ENCODE measurements at places on chromosomes 11 and 22.

GRCh38 chr11:104691129-104691528, 207.1 kb downstream of the CASP12 start:
- no peak for DNase-seq

DNA sequence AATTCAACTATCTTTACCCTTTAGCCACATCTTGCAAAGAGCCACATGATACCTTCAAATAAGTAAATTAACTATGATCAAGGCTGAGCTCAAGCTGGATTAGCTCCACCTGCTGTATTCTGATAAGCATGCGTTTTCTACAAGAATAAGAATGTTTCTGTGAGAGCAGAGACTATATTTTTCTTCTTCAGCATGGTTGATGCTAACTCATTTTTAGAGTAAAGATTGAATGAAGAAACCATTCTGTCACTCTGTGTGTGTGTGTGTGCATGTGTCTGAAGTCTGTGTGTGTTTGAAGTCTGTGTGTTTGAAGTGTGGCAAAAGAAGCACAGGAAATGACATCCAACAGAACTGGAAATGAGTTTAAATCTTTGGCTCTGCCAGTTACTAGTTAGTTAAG, 12.0 kb upstream of the LAYN start:
- DNase-seq: no peak

GRCh38 chr22:35152316-35152715, 86.4 kb downstream of the ISX start:
- no peak for DNase-seq

GRCh38 chr22:29795663-29796062, 28.5 kb downstream of the UQCR10 start:
- DNase-seq: no peak

GRCh38 chr11:118282606-118283005, 18.5 kb upstream of the MPZL2 start:
- DNase-seq: no peak

GRCh38 chr11:36265793-36266628, 23.2 kb downstream of the COMMD9 start:
- DNase-seq: peak; percentile 42
